ENCODE measurements at places on chromosomes 3 and 15.
A peak's percentile ranks its signal among the peaks of the same experiment; 100 is the strongest.

- no peak for DNase-seq
Measured at GRCh38 chr3:117927825-117928224, 1106.8 kb downstream of the IGSF11 start.

DNA sequence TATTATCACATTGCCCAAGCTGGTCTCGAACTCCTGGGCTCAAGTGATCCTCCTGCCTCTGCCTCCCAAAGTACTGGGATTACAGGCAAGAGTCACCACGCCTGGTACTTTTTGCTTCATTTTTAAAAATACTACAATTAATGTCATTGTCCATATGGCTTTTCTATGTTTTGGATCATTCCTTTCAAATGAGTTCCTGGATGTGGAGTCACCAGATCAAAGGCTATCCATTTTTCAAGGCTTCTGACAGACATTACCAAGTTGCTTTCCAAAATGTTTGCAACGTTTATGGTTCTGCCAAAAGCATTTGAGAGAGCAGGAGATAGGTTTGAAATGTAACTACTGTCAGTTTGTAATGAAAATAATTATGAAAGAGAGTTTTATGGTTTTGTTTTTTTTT, 34.2 kb upstream of the BCL2L10 start:
- no peak for DNase-seq

DNA sequence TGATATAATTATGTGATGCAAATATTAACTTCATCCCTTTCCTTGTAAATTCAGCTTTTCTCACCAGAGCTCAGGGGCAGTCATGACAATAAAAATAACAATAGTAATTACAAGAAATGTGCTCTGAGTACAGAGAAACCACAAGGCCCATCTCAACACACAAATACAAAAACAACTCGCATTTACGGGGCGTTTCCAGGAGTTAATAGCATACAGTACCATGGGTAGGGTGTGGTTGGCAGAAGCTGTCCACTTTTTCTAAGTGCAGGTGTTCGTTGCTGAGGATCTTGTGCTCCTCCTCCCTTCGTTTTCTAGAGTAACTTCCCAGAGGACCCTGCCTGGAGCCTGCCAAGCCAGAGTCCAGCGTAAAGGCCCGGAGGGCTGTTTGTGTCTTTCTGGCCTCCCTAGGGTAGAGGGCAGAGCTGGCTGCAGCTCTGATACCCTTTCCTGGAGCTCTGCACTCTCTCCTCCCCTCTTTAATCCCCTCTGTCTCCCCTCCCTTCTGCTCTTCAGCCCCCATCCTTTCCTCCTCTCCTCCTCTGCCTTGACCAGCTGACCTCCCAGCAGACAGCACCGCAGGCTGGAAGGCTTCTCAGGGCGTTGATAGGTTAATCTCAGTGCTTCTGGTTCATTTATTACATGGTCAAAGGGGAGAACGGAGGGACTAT, 11.4 kb downstream of the SEMA3G start:
- DNase-seq = no peak

DNA sequence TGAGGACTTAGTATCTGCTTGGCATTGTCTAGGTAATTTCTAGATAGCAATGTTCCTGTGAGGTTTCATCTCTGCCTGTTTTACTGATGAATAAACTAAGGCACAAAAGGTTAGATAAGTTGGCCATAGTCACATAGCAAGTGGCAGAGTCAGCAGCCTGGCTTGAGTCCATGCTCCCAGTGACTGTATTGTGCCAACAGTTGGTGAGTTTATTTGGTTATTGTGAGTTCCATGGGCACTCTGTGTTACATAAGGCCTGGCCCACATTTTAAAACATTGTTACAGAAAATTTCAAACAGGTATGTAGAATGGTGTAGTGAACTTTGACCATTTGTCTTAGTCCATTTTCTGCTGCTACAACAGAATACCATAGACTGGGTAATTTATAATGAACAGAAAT, 15.2 kb downstream of the MCM2 start:
- DNase-seq = no peak

- DNase-seq = peak; percentile 61
Measured at GRCh38 chr3:183527428-183528379, 27.8 kb downstream of the KLHL6 start.

- DNase-seq = no peak
Measured at GRCh38 chr15:62972814-62973213, 69.7 kb upstream of the TPM1 start.

GRCh38 chr15:100400996-100401395, 59.2 kb upstream of the ADAMTS17 start:
- no peak for DNase-seq

DNA sequence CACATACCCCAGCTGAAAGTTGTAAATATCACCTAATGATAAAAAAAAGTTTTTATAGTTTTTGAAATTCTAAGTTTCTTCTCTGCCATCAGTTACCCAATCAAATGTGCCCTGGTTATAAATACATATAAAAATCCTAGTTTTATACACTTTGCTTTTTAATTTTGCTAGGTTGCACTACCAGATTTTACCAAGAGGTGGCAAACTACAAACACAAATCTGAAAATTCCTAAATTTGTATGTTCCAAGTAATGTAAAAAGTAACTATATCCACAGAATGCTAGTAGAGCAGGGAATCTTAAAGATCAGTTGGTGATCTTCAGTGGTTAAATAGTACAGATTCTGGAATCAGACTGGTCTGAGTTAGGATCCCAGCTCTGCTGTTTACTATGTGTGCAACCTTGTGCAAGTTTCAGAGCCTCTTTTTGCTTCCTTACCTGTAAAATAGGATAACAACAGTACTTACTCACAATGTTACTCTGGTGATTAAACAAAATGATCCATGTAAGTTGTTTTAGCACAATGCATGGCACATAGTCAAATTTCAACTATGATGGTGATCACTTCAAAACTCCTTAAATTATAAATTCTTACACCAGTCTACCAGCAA, 11.0 kb downstream of the TRPM7 start:
- DNase-seq = no peak

GRCh38 chr3:17399586-17399985, 342.8 kb downstream of the TBC1D5 start:
- no peak for DNase-seq

- DNase-seq = no peak
Measured at GRCh38 chr15:31930967-31931366, 99.3 kb upstream of the CHRNA7 start.

DNA sequence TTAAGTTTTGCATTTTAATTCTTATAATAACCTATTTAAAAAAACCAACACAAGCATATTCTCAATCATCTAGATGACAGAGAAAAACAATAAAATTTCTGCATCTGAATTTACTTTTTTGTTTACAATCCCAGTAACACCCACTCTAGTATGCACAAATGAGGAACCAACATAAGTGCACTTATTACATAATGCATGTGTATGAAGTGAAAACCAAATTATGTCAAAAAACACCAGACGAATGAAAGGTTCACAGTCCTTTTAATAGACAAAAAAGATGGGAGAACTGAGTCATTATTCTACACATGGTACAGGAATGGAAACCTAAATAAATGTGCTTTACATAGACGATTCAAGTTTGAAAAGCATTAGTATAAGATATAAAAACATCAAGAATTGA, 91.7 kb downstream of the NR1I2 start:
- no peak for DNase-seq

GRCh38 chr3:35492841-35493240, 146.5 kb upstream of the ARPP21 start:
- DNase-seq = no peak

DNA sequence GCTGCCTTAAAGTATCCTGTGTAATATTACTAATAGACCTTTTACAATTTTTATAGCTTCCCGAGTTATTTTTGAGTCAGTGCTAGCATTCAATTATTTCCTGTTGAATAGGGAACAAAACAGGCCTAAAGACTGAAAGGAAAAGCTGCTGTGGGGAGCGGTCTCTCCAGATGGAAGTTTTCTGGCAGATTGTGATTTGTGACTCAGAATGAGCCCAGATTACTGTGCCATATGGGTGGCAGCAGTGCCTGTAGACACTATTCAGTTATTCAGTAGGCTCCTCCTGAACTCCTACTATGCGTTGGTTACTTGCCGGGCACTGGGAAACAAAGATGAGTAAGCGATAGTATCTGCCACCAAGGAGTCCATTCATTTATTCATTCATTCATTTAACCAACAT, 211.8 kb downstream of the CHST2 start:
- DNase-seq = no peak

DNA sequence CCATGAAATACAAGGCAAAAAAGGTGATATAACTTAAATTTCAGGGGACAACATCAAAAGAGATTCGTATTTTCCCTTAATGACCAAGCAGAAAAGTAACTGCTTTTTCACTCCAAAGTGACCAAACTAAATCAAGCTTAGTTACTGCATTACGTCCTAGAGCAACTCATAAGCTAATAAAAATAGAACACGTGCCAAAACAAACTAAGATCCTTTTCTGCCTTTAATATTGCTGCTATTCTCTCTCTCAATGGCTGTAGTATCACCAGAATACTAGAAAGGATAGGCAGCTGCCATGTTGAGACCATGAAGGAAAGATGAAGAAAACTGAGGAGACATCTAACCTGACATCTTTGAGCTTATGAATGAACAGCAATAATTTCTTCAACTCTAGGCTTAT, 43.3 kb downstream of the UBXN7 start:
- no peak for DNase-seq

All from GM13977 (cell line).